ENCODE measurements at places on chromosomes 13 and 19.

DNA sequence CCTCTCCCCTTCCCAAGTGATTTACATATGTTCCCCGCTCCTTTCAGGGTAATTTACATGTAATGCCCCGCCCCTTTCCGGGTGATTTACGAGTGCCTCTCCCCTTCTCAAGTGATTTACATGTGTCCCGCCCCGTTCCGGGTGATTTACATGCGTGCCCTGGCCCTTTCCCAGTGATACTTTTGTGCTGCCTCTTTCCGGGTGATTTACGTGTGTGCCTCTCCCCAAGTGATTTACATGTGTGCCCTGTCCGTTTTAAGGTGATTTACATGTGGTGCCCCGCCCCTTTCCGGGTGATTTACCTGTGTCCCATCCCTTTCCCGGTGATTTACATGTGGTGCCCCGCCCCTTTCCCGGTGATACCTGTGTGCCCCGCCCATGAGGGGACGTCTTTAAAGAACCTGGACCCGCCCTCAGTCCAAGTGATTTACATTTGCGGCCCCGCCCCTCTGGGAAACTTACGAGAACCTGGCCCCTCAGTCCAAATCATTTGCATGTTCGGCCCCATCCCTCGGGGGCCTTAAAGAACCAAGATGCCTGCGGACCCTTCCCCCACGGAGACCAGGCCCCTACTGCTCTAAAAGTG, 559 bp upstream of the LENG9 start:
- peak; percentile 67 for DNase-seq

DNA sequence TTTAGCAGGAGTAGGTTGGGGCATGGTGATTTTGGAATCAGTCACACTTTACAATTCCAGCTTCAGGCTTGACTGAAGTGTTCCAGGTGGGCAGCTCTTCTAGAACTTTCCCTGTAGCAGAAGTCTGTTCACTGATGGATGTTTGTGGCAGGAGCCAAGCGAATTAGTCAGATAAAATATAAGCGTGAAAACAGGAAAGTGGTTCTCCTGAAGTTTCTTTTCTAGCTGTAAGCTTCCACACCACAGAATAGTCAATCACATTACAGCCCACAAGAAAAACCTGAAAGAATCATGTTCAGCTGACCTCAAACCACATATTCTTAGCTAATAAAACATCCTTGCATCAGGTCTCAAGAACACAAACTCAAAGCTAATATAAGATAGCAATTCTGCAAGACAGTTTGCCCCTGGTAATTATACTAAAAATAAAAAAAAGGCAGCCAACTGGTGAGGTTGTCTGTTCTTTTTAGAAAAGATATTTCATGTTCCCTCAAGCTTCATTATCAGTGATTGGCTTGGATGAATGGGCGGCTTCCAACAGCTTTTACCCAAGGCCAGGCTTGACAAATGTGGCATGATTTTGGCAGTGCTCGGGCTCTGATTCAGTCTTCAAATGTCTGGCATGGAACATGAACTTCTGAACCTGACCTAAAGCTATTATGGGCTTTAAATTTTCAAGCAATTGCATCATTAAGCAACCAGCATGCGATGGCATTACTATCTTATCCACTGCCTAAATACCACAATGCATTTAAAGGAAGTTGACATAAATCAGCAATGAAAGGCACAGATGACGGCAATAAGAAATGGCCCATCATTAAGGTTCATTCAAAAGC, 136.8 kb downstream of the DCLK1 start:
- no peak for DNase-seq

GRCh38 chr19:5580161-5580571, 12.4 kb upstream of the TINCR start:
- no peak for DNase-seq

DNA sequence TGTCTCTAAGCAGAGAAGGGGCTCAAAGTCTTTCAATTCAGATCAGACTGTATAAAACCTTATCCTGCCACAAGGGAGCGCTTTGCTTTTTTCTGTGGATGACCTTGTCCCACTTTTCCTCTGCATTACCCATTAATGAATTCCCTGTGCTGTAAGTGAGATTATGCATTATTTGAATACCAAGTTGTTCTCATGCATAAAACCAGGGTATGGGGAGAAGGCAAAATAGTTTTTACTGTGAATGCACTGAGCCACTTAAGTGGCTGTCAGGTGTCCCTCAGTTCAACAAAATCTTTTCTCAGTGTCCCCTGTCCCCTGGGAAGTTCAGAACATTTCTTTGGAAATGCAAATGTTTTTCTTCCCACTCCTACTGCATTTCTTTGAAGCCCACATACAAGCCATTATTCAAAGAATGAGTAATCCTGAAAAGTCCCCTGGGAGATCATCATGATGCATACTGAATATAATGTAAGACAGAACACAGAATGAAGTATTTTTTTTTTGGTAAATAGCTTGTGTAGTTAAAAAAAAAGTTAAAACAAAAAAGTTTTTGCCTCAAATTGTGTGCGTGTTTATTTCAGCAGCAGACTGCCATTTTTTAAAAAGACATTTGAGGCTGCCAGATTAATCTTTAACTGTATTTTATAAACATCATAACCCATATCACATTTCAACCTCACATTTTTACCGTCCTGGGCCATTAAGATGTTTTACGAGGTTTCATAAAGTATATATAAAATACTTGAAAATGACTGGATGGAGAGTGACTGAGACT, 506.7 kb upstream of the PCDH9 start:
- DNase-seq, result no peak

DNA sequence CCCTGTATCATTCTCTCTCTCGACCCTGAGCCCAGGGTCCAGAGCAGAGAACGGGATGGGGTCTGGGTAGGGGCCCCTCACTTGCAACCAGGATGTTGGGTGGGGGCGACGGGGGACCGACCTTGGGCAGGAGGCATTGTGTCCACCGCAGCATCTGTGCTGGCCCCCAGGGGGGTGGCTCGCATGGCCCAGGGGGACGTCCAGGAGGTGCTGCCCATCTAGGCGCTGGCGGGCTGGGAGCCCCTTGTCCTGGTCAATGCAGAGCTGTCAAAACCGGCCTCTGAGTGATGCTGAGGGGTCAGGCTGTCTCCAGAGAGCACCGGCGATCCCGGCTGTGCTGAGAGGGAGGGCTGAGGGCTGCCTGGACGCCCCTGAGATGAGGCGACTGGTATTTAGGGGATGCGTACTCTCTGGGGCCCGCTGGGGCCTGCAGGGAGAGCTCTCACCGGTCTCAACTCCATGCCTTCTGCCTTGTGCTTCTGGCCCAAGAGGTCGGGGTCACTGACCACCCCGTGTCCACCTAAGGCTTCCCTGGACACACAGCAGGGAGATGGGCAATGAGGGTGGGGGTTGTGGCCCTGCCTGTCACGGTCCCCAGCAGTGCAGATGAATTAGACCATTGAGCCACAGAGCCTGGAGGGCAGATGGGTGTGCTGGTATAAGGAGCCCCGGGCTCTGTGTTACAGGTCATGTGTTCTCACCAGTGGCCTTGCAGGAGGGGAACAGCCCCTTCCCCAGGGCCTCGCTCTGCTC, 8.6 kb downstream of the RPS9 start:
- no peak for DNase-seq

- no peak for DNase-seq
Observed at GRCh38 chr19:31574251-31574973, 225.2 kb upstream of the TSHZ3 start.

GRCh38 chr13:33362986-33363727, 77.6 kb upstream of the STARD13 start:
- DNase-seq, result no peak

DNA sequence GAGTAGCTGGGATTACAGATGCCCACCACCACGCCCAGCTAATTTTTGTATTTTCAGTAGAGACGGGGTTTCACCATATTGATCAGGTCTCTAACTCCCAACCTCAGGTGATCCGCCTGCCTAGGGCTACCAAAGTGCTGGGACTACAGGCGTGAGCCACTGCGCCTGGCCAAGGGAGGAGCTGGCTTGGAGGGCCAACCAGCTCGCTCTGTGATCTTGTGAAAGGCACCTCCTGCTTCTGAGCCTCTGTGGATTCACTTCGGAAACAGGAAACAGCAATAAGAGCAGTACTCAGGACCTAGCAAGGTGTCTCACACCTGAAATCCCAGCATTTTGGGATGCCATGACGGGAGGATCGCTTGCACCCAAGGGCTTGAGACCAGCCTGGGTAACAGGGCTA, 2.0 kb upstream of the ELL start:
- no peak for DNase-seq

GRCh38 chr13:27370305-27370872, 54.0 kb upstream of the GTF3A start:
- DNase-seq, result no peak

DNA sequence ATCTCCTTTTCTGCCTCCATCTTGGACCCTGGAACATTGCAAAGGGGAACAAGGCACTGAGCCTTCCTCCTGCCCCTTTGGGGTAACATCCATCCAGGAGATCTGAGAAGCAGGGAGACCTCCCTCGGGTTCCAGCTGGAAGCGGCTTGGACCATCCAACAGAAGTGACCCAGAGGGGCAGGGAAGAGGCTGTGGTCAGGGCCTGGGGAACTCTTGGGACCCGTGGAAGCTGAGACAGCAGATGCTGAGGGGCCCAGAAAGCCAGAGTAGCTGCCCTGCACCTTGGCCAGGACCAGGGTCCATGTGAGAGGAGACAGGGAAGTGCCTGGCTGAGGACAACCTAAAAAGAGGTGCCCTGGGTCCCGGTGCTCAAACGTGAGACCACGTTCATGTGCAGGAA, 21.9 kb upstream of the KCTD15 start:
- no peak for DNase-seq

All from stimulated activated CD4-positive, alpha-beta T cell treated with anti-CD3 and anti-CD28 coated beads, TNF-alpha, amount 100 ng/mL, for 4 hours (primary cell).